Cortex of kidney (tissue), 1 donor: ENCODE measurements at places on chromosomes 1 and 21.

DNA sequence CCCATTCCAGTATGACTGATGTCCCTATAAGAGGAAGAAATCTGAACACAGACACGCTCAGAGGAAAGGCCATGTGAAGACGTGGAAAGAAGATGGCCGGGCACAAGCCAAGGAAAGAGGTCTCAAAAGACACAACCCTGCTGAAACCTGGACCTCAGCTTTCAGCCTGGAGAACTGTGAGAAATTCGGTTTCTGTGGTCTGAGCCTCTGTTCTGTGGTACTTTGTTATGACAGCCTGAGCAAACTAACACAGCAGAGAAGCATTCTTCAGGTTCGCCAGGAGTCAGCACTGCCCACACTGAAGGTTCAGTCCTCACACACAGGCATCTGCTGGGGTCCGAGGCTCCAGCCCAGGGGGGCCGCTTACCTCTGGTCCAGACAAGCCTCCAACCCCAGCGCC lies 37.7 kb downstream of the SEC16B start:
- no peak for DNase-seq

- DNase-seq, result no peak
Observed at GRCh38 chr1:218476385-218476784, 131.2 kb downstream of the TGFB2 start.

DNA sequence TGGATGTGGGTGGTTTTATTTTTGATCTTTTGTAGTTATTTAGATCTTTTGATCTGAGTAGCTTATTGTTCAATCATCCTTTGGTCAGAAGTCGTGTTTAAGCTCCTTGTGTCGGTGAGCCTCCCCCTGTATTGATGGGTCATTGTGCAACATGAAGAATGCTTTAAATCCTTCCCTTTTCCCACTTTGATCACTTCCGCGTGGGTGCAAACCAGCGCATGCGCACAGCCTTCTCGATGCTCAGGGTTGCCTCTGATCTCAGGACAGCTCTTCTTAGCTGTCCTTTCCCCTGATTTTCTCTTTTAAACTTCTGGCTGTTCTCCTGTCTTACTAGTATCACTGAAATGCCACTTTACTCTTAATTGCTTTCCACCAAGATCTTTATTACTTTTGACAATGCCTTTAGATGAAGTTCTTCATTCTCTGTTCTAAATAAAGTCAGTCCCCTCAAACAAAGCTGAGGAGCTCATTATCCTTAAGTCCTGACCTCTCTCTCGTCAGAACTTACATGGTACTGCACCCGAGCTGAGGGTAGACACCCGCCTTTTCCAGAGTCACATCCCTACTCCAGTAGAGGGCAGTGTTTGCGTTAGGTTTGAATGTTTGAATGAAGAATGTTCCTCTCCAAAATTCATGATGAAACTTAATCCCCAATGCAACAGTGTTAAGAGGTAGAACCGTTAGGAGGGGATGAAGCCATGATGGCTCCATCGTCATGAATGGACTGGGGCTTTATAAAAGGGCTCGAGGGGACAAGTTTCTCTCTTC lies 547.9 kb upstream of the TMPRSS15 start:
- no peak for DNase-seq

GRCh38 chr1:215290018-215290417 lies 207.5 kb downstream of the KCNK2 start:
- no peak for DNase-seq

DNA sequence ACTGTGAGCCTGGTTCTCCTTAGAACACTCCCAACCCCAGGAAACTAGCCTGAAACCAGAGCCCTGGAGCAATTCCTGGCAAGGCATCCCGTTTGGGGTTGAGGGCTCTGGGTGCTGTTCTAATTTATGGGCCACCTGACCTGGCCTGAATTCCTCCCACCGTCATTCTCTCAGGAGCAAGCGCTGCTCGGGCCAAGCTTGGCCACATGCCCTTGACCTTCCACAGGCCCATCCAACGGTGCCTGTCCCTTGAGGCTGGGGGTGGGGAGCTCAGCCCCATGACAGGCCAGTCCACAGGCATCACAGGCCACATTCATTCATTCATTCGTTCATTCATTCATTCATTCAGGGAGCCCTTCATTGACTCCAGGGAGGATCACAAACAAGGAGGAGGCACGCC lies 5.3 kb downstream of the PADI2 start:
- no peak for DNase-seq

- no peak for DNase-seq
Observed at GRCh38 chr1:203768256-203768655, 3.3 kb downstream of the LAX1 start.

DNA sequence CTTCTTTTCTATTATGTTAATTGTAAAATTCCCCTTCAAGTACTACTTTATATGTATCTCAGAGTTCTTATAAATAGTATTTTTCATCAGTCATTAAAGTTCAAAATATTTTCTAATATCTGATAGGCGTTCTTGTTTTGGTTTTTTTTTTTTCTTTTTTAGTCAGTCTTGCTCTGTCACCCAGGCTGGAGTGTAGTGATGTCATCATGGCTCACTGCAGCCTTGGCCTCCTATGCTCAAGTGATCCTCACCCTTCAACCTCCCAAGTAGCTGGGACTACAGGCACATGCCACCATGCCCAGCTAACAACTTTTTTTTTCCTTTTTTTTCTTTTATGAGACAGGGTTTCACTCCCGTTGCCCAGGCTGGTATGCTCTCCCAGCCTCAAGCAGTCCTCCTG lies 27.3 kb downstream of the AGMAT start:
- DNase-seq, result no peak

GRCh38 chr1:3663999-3664699 lies 11.8 kb downstream of the TP73 start:
- no peak for DNase-seq

- no peak for DNase-seq
Observed at GRCh38 chr1:228337711-228338520, 68.7 kb downstream of the TRIM11 start.

DNA sequence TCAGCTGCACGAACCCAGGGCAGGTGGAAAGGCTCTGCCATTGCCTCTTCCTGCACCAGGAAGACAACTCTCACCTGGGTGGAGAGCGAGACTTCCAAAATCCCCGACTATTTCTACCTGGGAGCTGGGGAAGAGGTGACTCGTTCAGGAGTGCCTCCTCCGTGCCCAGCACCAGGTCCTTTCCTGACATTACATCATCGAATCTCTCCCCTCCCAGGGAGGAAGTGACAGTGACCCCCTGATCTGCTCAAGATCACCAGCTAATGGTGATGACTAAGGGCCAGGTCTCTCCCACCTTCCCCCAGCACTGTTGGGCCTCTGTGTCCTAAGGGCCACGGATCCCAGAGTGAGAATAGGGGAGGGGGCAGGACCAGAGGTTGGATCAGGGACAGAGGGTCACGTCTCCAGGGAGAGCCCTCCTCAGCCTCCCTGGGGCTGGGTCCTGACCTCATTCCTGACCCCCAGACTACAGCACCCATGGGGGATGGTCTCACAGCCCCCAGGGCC lies 6.8 kb downstream of the MEGF6 start:
- no peak for DNase-seq

DNA sequence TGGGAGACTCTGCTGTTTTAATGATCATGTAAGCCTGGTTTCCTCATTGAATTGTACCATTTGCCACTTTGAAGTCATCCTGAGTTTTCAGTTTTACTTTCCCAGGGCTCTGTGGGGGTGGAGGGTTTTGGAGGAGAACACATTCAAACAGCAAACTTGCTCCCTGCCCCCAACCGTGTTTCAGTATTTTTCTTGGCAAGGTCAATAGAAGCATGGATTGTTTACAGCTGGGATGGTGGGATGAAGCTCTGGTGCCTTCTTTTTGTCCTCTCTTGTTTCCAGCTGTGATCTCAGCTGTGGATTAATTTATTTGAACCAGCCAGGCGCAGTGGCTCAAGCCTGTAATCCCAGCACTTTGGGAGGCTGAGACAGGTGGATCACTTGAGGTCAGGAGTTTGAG lies 54.3 kb upstream of the SERBP1 start:
- no peak for DNase-seq

DNA sequence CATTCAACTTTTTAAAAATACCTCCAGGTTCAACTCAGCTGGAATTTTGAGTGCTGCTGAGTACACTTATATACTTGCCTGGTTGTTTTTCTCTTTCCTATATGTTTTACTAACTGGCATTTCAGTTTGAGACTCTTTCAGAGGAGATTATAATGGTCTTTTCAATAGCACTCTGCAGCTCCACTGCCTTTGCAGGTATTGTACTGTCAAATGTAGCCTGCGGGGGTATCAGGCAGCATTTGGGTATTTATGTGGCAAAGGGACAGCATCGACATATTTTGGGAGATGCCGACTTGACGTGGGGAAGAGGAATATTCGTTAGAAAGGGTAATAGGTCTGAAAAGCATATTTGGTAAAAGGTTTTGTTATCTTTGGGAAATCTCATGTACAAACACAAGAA lies 11.1 kb upstream of the TGFBR3 start:
- no peak for DNase-seq

- no peak for DNase-seq
Observed at GRCh38 chr1:235642011-235642942, 7.3 kb downstream of the GNG4 start.

- no peak for DNase-seq
Observed at GRCh38 chr1:236553370-236553769, 29.6 kb downstream of the LGALS8 start.
